ENCODE measurements at places on chromosomes 6 and 20.

- DNase-seq, result no peak
These were observed 19.2 kb downstream of the HMGN3 start for GRCh38 chr6:79215213-79215824.

- DNase-seq, result no peak
These were observed 187.7 kb downstream of the ASCC3 start for GRCh38 chr6:100693249-100693927.

GRCh38 chr20:23232679-23233308 is 117.8 kb upstream of the NXT1 start:
- no peak for DNase-seq

GRCh38 chr6:159062976-159063375 is 18.2 kb upstream of the TAGAP start:
- DNase-seq, result no peak

DNA sequence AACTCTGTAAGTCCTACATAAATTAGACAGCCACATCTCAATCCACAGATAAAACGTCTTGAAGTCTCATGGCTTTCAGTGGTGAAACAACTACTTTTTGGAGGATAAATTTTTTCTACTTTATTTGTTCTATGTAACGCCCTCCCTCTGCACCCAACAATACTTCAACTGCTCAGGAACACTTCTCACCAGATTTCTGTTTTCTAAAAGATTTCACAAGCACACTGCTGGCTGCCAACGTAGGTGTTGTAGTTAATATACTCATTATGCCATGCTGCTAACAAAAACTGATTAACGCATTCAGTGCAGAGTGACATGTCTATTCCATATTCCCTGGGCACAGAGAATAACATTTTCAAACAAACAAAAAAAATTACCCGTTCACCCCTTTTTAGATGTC is 10.2 kb downstream of the USP49 start:
- no peak for DNase-seq

- DNase-seq, result no peak
These were observed 196.0 kb downstream of the MAFB start for GRCh38 chr20:40493071-40493470.
